ENCODE measurements at places on chromosomes 2 and 18.

DNA sequence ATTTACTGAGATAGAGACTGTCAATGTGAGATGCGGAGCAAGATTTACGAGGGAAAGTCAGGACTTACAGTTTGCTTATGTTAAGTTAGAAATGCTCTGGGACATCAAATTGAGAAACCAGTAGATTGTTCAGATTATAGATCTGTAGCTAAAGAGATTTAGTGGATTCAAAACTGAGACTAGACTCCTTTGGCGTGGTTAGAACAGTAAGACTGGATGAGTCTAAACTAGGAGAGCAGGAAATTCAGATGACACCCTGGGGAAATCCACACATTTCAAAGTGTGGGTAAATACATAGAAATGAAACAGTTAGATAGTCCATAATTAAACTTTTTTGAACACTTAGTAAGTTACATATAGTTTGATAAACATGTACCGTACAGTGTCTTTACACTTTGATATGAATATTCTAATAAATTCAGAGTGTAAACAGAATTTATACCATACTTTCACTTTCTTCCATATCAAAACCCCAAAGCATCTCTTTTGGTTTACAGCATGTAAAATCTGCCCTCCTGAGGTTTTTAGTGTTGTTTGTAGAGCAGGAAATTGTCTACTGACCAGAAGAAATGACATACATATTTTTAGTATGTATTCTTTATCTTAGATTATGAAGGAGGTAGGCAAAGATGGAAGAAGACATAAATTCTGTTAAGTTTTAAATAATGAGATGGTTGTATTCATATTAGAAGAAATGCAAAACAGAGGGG, 231.5 kb downstream of the NYAP2 start:
- ATAC-seq: no peak

- no peak for ATAC-seq
Observed at GRCh38 chr2:729376-729861, 52.2 kb upstream of the TMEM18 start.

- ATAC-seq: no peak
Observed at GRCh38 chr18:24559526-24559925, 99.1 kb downstream of the HRH4 start.

DNA sequence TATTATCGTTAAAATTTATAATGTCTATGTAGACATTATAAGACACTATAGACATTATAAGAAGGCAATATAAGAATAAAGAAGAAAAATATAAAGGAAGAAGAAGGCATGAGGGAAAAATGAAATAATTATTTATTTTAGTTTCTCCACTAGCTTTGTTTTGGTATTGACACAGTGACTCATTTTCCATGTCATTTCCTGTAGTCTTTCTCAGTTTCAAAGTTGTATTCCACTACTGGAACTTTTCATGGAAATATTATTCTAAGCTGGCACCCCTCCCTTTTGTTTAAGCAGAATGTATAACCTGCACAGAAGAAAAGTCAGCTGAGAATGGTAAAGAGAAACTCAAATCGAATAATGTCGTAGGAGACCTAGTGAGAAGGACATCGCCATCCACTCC, 234.2 kb upstream of the NETO1 start:
- no peak for ATAC-seq

GRCh38 chr2:113922335-113922734, 32.4 kb downstream of the ACTR3 start:
- no peak for ATAC-seq
